GM10248 (cell line): ENCODE measurements at places on chromosomes 5 and 9.

- no peak for DNase-seq
These were observed 33.1 kb downstream of the ALDH7A1 start for GRCh38 chr5:126561908-126562307.

DNA sequence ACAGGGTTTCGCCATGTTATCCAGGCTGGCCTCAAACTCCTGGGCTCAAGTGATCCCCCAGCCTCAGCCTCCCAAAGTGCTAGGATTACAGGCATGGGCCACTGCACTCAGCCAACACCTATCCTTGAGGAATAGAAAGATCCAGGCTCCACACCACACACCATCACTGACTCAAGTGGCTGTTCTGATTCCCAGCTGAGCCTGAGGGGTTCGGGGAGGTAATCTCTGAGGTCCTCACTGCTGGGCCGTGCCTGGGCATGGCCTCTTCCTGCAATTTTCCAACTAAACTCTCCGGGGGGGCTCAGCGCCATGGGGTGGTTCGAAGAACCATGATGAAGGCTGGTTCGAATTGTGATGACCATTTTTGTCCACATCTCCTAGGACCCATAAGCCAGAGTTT lies 31.0 kb upstream of the IL17B start:
- DNase-seq = no peak

DNA sequence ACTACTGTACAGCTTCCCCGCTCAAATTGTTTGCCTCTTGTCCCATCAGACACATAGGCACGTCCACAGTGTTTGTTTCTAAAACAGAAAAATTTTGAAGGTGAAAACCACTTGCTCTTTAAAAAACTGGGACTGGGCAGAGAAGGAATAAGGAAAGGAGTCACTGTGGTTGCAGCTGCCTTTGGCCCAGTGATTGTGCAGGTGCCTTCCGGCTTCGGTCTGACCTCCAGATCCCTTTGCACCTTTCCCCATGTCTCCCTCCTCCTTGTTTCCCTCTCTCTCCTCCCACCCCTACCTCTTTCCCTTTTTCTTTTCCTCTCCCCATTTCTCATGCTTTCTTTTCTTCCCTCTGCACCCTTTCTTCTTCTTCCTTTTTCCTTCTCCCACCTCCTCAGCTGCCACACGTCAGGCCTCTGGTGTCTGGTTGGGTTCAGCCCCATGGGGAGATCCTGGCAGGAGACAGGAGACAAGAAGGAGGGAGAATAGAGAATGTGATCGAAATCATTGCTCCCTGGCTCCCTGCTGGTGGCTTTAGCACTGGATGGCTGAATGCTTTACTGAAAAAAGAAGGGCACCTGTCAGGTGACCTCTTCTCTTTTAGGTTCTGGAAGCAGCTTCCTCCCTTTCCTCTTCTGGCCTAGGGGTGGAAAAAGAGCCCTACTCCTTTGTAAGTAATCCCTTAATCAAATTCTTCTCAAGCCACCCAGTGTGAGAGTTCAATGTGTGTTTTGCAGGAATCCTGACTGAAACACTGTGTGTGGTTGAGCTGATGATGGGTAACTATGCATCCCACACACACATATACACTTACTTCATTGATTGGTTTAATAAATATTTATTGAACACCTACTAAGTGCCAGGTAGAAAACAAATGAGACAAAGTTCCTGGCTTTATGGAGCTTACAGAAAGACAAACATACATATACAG lies 267.3 kb downstream of the MAST4 start:
- DNase-seq = no peak

DNA sequence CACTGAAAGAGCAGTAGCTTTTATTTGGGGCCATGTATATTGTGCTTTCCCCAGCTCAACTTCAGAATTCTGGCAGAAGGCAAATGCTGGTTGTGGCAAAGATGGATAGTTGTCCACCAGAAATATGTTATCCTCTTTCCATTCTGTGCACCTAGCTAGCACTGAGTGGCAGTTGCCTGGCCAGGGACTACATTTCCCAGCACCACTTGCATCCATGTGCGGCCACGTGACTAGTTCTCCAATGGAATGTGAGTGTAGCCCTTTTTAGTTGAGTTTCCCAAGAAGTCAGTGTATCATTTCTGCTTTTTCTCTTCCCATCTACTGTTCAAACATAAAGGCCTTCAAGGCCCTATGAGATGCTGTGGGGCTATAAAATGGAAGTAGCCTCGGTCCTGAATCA lies 354.0 kb upstream of the CLINT1 start:
- no peak for DNase-seq

- no peak for DNase-seq
These were observed 1.1 kb downstream of the EPB41L4B start for GRCh38 chr9:109319626-109320241.

GRCh38 chr5:147876626-147877025 lies 1.9 kb upstream of the SCGB3A2 start:
- DNase-seq = no peak
